Left renal pelvis (tissue), 4 donors: ENCODE measurements at places on chromosomes 11 and 22. TPM values are rescaled to one million over a fixed set of nuclear protein-coding genes. Genes with fewer than 3 reads are reported as not detected.

DNA sequence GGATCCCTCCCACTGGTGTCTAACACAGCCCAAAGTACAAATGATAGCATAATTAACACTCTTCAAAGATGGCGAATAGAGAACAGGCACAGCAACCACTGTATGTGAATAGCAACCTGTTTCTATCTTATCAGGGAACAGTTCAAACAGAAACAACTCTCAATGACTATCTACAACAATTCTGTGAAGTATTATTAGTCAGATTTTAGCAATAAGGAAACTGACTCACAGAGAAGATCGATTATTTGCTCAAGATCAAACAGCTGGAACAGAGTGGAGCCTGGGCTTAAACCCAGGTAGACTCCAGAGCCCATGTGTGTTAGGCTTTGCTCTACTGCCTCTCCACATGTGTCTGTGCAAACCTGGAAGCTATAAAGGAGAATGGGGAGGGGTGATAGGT is 88.7 kb downstream of the C11orf58 start:
- DNase-seq: no peak

DNA sequence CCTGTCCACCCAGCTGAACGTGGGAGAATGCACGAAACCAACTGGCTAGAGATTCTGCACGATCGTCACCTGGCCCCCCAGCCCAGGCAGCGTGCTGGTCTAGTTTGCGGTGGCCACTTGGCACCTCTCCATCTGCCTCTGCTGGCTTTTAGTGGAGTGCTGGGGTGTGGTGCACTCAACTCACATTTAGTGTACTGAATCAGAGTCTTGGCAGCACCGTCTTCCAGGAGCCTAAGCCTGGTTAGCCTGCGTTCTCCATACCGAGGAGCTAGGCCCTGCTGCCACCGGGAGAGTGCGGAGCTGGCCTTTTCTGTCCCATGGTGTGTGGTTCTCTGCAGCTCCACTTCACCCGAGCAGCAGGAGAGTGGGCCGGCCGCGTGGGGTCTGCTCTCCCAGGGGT is 2.8 kb downstream of the MRPL23 start:
- DNase-seq: no peak

GRCh38 chr11:9126636-9127035 is 35.2 kb upstream of the SCUBE2 start:
- DNase-seq: no peak

DNA sequence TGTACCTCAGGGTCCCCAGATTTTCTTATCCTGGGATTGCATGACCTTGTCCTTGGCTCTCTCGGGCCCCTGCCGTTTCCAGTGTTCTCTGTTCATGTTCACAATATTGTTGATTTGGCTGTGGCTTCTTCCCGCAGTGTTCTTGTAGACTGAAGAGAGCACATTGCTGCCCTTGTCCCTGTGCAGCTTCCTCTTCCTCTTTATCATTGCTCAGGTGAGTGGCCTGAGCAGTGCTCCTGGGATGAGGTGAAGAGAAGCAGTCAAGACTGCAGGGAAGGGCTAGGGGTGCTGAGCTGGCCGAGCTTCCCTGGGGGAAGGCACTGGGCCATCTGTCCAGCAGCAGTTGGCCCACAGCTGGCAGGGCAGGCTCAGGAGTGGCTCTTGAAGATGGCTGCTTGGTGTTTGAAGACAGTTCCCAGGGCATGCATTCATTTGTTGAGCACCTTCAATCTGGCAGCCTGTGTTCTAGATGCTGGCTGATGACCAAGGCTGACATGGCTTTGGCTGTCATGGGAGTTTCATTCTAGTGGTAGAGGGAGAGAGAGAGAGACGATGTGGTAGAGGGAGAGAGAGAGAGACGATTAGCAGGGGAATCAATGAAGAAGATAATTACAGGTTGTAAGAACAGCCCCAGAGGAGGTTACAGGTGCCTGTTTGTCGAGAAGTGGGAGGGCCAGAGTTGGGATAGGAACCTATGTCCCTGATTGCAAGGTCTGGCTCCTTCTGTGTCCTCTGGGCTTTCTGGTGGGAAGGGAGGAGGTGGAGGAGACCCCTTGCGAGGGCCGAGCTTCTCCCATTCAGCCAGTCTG is 17.4 kb downstream of the BMAL1 start:
- no peak for DNase-seq

GRCh38 chr11:27353593-27354358 is 9.2 kb downstream of the CCDC34 start:
- DNase-seq: no peak

- no peak for DNase-seq
Observed at GRCh38 chr11:112625814-112626213, 335.4 kb upstream of the NCAM1 start.

- DNase-seq: no peak
Observed at GRCh38 chr11:72635309-72635915, 38.8 kb downstream of the PDE2A start.

DNA sequence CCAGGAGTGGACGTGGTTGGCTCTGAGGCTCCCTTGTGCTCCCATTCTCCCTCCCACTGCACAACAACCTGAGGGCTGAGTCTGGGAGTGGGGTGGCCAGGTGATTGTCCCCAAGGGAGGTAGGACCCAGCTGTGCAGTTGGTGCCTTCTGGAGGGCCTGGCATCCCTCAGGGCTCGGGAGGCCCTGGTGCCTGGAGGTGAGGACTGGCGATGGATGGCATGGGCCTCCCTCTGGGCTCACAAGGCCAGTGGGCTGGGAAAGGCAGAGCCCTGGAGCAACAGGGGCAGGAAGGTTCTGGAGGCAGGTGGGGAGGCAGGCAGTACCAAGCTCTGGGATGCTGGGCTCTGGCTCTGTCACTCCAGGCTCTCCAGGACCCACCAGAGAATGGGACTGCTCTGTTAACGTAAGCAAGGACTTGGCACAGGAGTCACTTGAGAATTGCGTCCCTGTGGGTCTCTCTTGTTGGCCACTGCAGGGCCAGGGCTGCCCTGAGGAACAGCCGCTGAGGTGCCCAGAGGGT is 114.2 kb downstream of the KCNQ1OT1 start:
- DNase-seq: no peak

- no peak for DNase-seq
Observed at GRCh38 chr11:134537941-134538340, 125.9 kb upstream of the B3GAT1 start.

GRCh38 chr11:113198972-113199661 is 115.3 kb upstream of the TTC12 start:
- DNase-seq: no peak

- DNase-seq: no peak
Observed at GRCh38 chr11:122163053-122163819, 47.2 kb upstream of the BLID start.

DNA sequence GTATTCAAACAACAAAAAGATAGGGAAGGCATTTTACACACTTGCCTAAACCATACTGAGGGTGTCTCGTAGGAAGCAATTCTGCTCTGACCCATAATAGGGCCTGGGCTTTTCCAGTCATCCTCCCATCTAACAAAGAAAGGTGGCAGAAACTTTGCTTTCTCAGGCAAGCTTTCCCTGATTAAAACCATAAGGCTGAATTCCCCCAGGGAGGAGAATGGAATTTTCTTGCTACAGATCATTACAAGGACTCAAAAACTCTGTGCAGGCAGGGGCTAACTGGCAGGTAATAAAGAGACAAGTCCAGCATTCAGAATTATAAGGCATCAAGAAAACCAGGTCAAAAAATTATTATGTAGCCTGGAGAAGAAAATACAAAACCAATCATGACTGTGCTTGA is 90.4 kb downstream of the RBFOX2 start:
- no peak for DNase-seq

DNA sequence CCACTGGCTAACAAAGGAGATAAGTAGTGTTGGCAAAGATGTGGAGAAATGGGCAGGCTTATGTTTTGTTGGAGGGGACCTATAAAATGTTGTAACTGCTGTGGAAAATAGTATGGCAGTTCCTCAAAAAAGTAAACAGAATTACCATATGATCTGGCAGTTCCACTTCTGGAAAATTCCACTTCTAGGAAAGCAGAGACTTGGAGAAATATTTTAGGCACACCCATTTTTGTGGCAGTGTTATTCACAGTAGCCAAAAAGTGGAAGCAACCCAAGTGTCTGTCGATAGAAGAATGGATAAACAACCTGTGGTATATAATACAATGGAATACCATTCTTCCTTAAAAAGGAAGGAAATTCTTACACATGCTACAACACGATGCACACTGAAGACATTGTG is 57.0 kb upstream of the ADORA2A start:
- DNase-seq: no peak

DNA sequence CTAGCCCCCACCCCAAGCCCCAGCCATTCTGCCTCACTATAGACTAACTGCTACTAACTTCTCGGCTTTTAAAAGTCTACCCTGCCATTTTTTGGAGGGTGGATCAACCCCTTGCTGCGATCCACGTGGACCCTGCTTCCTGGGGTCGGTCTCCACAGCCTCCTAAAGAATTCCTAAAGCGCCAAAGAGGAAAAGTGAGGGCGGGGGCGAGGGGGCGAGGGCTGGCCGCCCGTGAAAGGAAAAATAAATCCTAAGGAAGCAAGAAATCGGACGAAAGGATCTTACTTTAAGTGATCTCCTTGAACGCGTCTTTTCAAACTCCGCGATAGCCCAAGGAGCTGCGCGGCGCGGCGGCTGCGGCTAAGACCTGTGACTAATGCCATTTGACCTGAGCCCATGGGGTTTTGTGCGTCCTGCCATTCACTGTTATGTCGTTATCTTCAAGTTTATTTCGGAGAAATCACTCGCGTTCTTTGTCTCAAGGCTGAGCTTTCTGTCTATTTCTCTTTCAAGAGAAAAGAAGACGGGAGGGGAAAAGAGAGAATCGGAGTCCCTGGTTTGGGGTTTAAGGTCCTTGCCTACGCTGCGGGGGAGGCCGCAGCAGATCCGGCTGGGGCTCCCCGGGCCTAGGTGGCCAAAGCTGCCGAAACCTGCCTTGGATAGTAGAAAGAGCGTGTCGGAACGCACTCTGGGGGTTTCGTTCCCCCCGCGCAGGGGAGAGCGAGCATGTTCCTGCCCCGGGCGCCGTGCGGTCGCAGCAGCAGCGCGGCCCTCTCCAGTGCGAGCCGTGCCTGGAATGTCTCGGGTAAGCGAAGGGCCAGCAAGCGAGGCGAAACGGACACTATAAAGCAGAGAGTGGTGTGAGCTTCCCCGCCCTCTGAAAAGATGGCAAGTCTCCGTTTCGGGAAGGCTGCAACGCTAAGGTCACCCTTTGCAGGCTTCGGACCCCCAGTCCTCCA is 2.8 kb upstream of the DBX1 start:
- no peak for DNase-seq

DNA sequence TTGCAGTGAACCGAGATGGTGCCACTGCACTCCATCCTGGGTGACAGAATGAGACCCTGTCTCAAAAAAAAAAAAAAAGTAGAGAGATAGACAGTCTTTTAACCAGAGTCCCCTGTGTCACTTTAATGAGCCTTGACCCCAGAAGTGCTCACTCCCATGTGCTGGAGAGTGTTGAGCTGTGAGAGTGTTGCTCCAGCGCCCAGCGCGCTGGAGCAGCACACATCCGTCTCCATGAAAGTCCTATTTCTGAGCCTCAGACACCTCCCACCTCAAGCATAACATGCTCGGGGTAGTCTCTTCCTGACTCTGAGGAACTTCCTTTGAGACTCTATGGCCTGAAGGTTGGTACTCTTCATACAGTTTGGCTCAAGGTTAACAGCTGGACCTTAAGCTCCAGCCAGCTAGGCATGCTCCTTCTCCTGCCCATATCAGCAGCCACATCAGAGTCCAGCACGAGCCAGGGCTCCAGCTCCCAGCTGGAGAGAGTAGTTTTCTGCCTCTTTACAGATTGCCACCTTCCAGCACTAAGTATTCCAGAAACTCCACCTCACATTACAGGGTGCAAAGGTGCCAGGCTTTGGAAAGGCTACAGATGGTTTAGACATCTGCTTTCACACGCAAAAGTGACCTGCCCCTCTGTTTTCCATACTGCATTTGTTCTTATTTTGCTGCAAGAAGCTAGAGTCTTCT is 29.4 kb upstream of the UBASH3B start:
- DNase-seq: no peak

GRCh38 chr11:8959546-8960166 is 4.6 kb downstream of the TMEM9B start:
- DNase-seq: peak; percentile 60

- DNase-seq: no peak
Observed at GRCh38 chr22:50177537-50178470, 7.3 kb downstream of the PANX2 start.

GRCh38 chr11:95456714-95457491 is 225.9 kb upstream of the SESN3 start:
- no peak for DNase-seq

DNA sequence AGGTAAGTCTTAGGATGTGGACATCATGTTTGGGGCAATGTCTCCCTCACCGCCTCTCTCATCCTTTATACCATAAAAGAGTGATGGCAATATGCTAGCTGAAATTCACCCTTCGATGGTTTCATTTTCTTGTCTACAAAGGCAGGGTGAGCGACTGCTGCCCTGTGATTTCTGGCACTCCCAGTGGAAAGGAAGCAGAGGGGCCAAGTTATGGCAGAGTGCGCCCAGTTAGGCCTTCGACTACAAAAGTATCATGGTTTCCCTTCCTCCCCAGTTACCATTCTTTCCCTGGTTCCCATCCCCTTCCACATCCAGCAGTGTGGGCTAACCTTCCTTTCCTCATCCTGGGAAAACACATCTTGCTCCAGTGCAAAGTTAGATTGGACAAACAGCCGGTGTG is 43.8 kb downstream of the SNX19 start:
- no peak for DNase-seq

DNA sequence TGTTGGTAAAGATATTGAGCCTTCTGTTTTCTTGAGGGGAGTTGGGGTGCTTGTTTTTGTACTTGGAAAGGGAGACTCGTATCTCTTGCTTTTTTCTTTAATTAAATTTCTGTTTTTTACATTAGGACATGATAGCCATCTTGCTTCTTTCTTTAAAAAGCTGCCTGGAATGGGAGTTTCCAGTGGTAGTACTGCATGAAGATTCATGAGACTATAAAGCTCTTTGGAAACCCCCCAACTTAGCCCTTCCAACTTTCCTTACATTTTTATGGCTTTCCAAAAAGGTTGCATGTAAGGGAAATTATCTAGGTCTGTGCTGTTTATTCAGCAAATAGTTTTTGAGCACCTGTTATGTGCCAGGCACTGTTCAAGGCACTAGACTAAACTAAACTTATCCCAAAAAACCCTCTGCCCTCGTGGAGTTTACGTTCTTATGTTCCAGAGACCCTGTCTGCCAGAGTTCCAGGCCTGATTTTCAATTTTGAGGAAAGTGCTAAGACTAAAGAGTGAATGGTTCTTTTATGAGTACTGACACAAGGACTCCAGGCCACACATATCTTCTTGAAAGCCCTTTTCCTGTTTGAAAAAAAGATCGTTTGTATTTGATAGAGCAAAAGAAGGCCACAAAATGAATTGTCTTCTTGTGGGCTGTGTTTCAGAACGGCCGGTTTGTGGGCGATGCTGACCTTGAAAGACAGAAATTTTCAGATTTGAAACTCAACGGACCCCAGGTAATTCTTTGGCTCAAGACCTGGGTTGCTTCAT is 31.9 kb downstream of the CTNND1 start:
- no peak for DNase-seq

- no peak for DNase-seq
Observed at GRCh38 chr11:66546368-66546965, at the start of gene ACTN3. ACTN3 (plus strand) TSS chr11:66546903; CDS start chr11:66546938, 35 bp downstream.

OR5AP2 gene
- not detected for polyA plus RNA-seq

IL17REL gene
- polyA plus RNA-seq: not detected

NELL1 gene
- polyA plus RNA-seq: 0.98 TPM

OR52N2 gene
- polyA plus RNA-seq: not detected

RIMBP3B gene
- not detected for polyA plus RNA-seq

BANF1 gene
- 274 TPM for polyA plus RNA-seq

OR2AT4 gene
- polyA plus RNA-seq: 0.01 TPM

CWC15 gene
- 116 TPM for polyA plus RNA-seq

PIWIL4 gene
- polyA plus RNA-seq: 4.4 TPM

MAPK8IP1 gene
- polyA plus RNA-seq: 23.1 TPM

DCUN1D5 gene
- 34.9 TPM for polyA plus RNA-seq

VPREB3 gene
- 0.56 TPM for polyA plus RNA-seq
